ENCODE measurements at places on chromosomes 2 and 18.

DNA sequence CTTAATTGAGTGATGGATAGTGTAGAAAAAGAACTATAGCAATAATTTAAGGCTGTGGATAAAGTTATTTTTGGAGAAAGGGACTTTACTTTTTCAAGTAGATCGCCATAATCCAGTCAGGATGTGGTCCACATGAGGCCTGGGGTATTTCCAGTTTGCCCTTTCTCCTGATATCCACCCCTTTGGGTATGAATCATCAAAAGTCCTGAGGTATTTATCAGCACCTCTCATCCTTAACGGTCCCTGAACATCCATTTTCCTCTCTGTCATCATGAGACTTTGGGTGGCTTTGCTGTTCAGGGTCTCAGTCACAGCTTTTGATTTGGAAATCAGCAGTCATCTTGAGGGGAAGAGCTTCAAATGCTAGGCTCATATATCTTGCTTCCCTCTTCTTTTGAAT is 39.3 kb upstream of the ELAC1 start:
- no peak for DNase-seq

DNA sequence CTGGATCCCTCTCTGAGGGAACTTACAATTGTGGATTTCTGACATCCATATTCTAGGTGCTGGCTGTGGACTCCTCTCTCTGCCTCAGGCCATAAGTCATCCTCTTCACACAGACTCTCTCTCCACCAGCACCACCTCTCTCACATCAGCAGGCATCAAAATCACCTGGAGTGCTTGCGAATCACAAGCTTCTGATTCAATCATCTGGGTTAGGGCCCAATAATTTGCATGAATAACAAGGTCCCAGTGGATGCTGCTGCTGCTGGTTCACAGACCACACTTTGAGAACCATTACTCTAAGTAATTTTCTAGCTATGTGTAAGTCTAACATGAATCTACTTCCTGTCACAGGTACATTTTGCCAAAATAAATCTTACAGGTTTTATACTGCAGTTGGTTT is 214.9 kb downstream of the DSEL start:
- DNase-seq, result no peak

GRCh38 chr2:48566592-48567310 is 36.8 kb downstream of the STON1 start:
- DNase-seq, result no peak

DNA sequence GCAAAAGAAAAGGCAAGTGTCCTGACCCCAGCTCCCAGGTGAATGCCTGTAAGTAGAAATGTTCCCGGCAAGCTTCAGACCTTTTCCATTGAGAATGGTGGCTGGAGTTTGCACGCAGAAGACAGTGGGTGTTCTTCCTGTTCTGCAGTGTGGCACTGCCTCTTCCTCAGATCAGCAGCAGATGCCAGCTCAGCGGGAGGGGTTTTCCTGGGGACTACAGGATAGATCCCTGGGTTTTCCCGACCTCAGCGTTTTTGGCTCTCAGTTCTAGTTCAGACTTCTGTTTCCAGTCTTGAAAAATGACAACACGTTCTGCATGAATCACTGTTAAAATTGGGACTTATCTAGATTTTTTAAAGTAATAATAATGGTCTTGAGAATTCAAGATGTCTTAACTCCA is 39.2 kb downstream of the GRHL1 start:
- DNase-seq, result no peak

DNA sequence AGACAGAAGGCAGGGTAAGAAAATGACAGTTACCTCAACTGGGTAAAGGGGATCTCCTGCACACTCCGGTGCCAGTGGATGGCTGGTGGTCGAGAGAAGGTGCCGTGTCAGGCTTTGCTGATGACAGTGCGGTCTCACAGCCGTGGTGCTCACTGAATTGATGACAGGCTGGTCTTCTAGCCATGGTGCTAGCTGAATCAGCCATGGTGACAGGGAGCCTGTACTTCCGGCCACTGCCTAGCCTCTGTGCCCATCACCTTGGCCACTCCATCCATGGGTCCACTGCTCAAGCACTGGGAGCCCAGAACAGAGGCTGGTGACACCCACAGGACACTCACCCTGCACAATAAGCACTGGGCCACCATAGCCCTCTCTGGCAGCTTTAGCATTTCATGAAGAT is 315.9 kb downstream of the FBXO15 start:
- no peak for DNase-seq

DNA sequence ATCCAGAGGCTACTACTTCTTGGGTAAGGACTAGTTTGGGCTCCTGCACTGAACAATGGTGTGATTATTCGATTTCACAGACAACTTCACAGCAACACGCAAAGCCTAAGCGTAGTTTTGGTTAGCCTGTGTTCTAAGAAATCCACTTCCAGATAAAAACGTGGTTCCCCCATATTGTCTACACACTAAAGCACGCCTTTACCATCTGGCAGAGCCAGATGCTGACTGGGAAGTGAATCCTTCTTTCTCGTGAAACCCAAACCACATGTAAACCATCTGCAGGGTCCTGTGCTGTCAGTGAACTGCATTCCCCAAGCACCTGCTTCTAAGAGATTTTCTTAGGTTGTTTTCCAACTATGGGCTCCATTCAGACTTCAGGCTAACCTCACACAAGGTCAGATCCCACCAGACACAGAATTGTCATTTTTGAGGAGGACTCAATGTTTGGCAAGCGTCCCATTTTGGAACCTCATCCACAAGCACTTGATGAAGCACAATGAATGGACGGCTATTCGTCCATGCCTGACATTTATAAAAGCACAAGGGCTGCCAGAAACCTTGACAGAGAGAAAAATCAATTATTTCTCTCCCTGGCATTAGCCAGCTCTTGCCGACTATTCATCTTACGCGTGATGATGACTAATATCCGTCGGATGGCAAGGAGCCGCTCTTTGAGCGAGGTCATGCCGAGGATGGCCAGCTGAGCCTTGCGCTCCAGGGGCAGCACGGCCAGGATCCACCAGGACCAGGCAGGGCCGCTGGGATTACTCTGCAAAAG is 38.4 kb downstream of the LONRF2 start:
- no peak for DNase-seq

DNA sequence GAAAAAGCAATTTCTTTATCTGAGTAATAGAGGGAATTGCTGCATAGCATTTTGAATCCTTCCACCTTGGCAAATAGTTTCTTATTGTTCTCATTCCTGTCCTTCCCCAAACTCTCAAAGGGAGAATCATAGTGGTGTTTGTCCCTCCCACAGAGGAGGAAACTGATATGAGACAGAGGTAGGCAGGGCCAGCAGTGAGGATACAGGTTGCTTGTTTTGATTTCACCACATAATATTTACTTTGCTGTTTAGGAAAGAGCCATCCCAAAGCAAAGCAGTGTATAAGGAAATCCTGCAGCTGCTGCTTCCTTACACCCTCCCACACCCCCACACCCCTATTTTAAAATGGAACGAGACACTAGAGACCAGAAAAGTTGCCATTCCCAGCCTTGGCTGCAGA is 195.3 kb downstream of the SETBP1 start:
- DNase-seq, result no peak

Measured in stimulated activated naive CD4-positive, alpha-beta T cell (primary cell).